ENCODE measurements at places on chromosomes 1 and 21.
A peak's percentile ranks its signal among the peaks of the same experiment; 100 is the strongest.

DNA sequence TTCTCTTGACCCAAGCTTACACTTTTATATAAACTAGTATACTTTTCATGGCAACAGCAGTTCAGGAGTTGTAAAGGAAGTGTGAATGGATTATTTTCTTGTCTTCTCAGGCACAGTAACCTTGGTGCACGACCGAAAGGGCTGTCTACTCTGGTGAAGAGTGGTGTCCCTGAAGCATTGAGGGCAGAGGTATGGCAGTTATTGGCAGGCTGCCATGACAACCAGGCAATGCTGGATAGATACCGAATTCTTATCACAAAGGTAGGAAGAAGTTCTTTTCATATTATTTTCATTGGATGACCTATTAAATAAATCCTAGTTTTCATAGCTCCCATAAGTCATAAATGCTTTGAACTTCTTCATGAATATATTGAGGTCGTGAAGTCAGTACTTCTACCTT, 53.9 kb upstream of the GPR52 start:
- DNase-seq = no peak

DNA sequence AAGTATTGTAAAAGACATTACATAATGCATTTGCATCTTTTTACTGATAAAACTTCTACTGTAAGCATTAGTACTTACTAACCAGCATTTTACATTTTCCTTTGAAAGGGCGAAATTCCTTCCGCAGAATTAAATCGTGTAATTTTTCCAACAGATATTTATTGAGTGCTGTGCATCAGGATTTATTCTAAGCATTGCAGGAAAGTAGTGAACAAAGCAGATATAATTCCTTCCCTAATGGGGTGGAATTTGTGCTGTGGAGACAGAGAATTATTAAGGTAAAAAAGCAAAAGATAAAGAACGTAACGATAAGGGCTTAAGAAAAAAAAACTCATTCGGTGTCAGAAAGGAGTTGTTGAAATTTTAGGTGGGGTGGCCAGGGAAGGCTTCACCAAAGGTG, 7.6 kb upstream of the ETS2 start:
- DNase-seq = no peak

DNA sequence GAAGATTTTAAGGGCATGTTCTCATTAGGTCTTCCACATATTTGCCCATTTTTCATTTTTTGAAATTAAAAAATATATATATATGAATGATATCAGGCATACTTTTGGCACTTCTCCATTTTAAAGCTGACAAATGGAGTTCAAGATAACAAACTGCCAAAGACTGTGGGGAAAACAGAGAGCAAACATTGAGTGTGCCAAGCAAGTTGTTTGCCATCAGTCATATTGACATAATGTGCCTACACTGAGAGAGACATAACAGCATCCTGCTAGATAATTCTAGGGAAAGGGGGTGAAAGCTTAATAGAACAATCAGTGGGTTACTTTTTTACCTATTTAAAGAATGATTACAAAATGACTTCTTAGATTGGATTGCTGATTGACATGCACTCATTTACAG, 529.4 kb upstream of the CXADR start:
- DNase-seq = no peak

DNA sequence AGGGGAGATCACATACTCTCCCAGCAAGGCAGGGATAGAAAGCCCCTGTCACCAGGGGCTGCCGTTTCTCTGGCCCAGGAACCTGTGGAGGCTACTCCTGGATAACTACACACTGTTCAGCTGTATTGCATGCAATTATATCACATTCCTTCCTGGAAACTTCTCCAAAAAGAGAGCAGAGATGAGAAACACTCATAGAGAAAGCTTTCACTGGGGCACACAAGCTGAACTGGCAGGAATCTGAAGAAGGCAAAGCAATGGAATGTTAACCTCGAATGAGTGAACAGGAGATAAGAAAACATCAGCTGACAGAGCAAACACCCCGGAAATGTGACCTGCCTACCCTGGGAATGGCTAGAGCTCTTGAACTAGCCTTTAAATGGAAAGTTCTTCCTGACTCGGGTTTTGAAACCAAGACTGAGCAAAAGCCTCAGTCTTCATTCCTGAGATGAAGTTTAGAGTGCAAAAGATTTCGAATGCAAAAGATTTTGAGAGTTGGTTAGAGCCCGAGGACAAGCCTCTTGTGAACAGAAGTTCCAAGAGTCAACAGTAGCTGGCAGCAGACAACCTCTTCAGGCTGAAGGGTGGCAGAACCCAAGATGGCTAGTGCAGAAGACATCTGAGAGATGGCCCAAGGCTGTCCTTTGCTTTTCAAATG, 32.3 kb downstream of the CCN1 start:
- DNase-seq = peak; percentile 18

GRCh38 chr1:164564378-164564777, 5.4 kb downstream of the PBX1 start:
- no peak for DNase-seq

- no peak for DNase-seq
These were observed 262.9 kb downstream of the CACNA1E start for GRCh38 chr1:181746224-181746623.

DNA sequence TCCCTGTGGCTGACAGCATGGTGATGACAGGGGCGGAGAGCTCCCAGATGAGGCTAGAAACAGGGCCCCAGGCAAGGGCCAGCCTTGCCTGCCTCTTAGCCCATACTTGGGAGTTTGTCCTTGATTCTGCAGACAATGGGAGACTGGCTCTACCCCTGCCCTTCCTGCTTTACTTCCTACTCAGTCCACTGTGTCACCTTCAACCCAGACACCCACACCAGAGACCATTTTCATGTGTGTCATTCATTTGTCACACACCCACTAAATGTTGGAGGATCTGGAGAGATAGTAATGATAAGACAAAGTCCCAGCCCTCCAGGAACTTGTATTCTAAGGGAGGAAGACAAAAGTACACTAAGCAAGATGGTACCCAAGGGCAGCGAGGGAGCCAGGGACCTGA, 43.7 kb downstream of the SYT6 start:
- no peak for DNase-seq

GRCh38 chr1:218642033-218642948, 297.2 kb downstream of the TGFB2 start:
- DNase-seq = no peak

DNA sequence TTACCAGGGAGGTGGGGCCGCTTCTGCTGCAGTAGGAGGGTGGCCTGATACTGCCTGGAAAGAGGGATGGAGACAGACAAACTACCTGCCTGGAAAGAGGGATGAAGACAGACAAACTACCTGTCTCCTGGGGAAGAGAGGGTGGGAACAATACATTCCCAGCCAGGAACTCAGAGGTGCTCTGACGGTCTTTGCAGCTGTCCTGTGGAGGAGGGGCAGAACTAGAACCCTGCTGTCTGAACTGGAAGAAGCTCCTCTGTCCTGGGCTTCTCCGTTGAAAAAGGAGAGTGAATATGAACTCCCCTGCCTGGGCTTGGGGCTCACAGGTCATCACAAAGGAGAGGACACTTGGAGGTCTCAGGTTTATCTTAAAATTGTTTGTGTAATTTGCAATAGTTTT, 40.3 kb upstream of the ETV3 start:
- DNase-seq = no peak

DNA sequence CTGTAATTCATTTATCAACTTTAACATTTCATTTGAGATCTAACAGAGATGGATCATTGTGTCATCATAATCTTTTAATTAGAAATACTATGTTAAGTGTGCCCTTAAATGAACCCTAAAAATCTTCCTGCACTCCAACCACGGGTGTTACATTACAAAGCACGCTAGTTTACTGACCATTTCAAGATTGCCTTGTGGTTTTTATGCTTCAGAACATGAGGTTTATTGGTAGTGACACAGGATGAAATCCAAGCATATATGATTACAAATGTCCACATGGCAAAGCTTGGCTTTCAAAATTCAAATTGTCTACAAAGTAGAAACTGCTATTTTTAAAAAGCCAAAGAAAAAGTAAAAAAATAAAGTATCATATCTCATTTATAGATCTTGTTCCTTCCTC, 190.4 kb upstream of the USP25 start:
- DNase-seq = no peak

- DNase-seq = peak; percentile 58
These were observed 9.7 kb downstream of the BATF3 start for GRCh38 chr1:212689758-212690529.

DNA sequence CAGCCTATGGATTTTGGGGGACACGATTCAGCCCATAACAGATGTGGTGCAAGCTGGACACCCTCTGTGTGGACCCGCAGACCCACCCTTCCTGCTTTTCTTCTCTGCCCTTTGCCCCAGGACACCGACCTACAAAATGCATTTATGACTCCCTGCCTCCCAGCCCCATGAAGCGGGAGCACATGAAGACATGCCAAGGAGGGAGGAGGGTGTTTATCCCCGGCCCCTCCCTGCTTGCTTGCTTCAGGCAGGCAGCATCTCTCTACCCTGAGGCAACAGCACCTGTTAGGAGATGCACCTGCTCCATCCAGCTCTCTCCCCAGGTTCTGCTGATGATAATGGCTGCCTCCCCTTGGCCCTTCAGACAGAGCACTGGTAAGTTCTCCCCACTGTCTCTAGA, 187.5 kb downstream of the PSMG1 start:
- no peak for DNase-seq

DNA sequence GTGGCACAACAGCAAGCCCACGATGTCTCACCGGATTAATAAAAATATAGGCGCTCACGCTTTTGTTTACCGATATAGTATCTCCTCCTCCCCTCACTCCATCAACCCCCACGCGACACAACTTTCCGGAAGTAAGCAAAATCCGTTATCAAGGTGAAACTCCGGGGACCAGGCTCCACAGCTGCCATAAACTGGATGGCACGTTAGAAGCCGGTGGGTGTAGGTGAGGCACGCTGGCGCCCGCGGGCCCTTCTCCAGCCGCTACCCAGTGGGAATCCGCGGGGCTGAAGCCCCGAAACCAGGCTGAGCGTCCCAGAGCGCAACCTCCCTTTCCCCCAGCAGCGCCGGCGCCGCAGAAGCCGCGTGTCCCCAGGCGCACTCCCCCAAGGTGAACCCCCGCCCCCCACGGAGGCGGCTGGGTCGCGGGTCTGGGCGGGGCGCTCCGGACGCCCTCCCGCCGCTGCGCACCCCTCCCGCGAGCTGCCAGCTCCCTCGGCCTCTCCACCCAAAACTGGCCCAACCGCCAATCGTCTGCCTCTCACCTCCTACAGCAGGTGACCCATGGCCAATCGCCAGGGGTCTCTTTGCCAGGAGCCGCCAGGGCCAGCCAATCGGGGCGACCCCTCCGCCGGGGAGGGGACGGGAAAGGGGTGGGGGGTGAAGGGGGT, 112.4 kb downstream of the OSBPL9 start:
- peak; percentile 93 for DNase-seq

- no peak for DNase-seq
These were observed 2.5 kb downstream of the NBL1 start for GRCh38 chr1:19646377-19647319.

GRCh38 chr21:42421018-42421793, 17.5 kb downstream of the UBASH3A start:
- no peak for DNase-seq

GRCh38 chr1:30809514-30810263, 52.1 kb upstream of the LAPTM5 start:
- DNase-seq = no peak

GRCh38 chr1:242002072-242002471, 3.2 kb upstream of the MAP1LC3C start:
- no peak for DNase-seq

DNA sequence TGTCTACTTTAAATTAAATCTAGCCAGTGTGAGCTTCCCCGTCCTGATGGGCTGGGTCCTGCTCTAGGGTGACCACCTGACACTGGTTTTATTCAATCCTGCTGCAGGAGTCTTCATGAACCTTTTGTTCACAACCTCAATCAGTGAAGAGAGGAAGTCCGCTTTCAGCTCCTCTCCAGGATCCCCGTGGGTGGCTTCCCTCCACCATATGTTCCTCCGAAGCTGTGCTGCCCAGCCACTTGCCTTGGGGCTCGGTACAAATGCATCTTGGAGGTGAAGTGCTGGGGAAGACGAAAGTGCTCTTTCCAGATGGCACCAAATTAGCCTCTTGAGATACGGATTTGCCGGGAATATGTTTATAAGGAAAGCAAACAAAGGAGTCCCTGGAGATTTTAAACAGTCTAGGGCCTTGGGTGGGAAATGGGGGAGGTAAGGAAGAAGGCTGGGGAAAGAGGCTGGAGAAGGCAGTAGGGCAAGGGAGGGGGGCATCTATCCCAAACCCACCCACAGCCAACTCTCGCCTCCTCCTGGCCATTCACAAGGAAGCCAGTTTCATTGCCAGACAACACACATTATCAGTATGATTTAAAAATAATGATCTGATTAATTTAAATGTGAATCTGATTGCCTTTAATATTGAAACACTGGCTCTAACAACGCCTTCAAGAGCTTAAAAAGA, 430.8 kb downstream of the DISC1 start:
- DNase-seq = peak; percentile 36

DNA sequence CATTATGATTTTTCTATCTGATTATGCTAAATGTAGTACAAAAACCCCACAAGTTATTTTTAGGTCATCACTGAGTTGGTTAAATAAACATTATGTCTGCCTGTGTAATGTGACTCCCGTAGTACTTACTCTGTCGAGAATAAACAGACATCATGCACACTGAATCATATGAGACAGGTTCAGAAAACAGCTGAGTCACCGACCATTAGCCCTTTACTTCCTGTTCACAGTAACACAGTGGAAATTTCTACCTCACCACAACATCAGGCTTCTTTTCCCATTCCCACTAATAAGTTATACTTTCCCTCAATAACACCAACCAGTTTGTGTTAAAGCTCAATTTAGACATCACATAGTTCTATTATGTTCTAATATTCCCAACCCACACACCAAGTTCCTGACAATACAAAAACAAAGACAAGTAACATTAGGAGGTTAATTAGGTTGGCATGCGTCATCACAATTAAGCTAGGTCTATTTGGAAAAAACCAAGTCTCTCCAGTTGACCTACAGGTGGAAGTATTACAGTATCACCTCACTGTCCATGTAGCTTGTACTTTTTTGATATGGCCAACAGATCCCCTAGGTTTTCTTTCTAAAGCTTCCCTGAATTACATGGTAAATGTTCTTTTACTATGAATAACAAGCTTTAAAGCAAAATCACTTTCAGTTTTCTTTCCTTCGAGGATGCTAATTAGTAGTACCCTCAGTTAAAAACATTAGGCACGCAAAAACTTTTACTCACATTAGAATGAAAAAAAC, 154.2 kb downstream of the EIF4G3 start:
- DNase-seq = no peak
